ENCODE measurements at places on chromosomes 1 and 21. TPM values are rescaled to one million over a fixed set of nuclear protein-coding genes. Genes with fewer than 3 reads are reported as not detected.

The LRRN2 gene
- 5.8 TPM for total RNA-seq

GRCh38 chr1:222285526-222285925 lies 262.4 kb downstream of the HHIPL2 start:
- DNase-seq, result no peak

The RBBP5 gene
- 17.3 TPM for total RNA-seq

- no peak for DNase-seq
Observed at GRCh38 chr21:34911360-34911759, 137.7 kb downstream of the RUNX1 start.

The NPHS2 gene
- total RNA-seq, result not detected

The LAMB3 gene
- total RNA-seq, result 0.26 TPM

DNA sequence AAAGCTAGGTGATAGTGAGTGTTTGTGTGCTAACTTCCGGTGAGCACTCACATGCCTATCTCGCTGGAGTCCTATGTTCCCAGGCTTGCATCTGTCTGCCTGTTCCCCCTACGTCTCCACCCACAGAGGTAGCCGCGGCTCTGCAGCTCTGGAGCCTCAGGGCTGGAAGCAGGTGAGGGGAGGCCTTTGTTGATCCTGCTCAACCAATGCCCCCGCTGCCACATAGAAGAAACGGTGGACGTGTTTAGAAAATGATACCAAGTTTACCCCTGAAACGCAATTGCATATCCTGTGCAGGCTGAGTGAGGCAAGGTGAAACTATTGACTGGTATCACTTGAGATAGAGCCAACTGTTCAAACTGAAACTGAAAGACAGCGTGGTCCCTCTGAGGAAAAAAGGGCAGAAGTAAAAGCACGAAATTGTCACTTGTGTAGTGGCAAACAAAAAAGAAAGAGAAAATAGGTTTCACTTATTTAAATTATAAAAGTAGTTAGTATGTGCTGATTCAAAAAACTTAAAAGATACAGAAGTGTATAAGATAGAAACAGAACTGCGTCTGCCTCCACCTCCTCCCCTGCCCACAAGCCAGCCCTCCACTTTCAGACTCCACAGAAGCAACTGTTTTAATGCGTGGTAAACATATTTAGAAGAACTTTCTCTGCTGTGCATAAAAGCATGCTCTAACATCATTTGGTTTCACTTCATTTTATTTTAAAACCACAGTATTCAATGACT lies 38.6 kb upstream of the ETS2 start:
- DNase-seq, result no peak

- no peak for DNase-seq
Observed at GRCh38 chr1:232150770-232151548, 479.0 kb downstream of the SIPA1L2 start.

- no peak for DNase-seq
Observed at GRCh38 chr1:96842215-96842614, 120.6 kb downstream of the PTBP2 start.

DNA sequence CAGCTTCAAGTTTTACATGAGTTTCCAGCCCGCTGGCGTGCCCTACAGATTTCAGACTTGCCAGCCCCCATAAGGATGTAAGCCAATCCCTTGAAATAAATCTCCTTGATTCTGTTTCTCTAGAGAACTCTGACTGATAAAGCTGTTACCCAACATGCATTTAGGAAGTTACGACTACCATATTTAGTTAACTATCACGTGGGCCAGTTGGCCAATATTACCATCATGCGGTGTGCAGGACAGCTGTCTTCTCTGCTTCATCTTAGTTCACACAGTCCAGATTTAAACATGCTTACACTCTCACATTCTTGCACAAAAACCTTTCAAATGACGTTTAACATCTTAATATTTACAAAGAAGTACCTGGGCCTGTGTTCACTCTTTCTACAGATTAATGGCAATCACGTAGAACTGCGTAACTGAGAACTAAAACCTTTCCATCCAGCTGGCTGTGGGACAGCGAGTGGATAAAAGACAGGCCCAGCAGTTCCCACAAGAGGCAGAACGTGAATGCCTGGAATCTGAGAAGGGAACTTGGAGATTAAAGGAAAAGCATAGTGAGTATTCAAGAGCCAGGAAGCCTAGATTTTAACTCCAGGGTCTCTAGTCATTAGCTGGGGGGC lies 20.8 kb downstream of the FAM177B start:
- no peak for DNase-seq

DNA sequence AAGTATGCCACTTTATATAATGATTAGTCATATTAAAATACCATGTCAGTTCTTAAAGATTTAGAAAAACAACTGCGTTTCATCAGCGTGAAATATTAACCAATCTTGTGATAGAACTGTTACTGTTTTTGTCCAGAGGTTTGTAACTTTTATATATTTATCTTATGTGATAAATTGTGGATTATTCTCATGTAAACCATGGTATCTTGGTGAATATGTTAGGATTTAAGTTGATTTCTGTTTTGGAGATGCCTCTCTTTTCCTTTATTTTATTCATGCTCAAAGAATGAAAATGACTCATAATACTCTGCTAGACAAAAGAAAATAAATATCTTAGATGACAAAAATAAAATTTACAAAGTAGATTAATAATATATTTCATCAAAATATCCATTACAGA lies 88.4 kb downstream of the ADGRL4 start:
- DNase-seq, result no peak

DNA sequence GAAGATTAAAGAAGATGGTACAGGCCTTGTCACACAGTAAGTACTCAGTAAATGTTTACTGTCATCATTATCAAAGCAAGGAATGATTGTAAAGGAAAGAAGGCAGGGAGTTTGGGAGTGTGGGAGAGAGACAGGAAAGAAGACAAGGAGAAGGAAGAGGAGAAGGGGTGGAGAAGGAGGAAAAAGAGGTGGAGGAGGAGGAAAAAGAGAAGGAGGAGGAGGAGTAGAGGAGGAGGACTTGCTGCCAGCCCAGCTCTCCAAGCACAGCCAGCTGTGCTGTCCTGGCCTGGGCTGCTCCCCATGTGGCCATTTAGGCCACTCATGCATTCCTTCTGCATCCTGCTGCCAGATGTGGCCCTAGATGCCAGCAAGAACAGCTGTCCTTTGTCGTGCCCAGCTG lies 7.5 kb upstream of the DISP3 start:
- DNase-seq, result no peak

- no peak for DNase-seq
Observed at GRCh38 chr1:10815858-10816195, 19.4 kb upstream of the CASZ1 start.

The NBPF6 gene
- not detected for total RNA-seq

DNA sequence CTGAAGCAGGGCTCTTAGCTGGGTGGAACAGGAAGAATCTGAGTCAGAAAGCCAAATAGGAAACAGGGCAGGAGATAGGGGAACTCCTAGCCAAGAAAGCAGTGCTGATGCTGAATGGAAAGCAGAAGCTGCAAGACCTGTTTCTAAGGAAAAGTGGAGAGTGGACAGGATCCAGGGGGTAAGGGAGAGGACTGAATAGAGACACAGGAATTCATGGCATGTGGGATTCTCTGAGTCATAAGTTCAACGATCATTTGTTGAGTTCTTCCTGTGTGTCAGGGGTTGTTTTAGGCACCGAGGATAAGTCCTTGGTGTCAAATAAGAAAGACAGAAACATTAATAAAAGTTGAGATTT lies 153.8 kb upstream of the FGGY start:
- no peak for DNase-seq

Measured in H9 (cell line).